ENCODE measurements at places on chromosomes 7 and 10. TPM values are rescaled to one million over a fixed set of nuclear protein-coding genes. Genes with fewer than 3 reads are reported as not detected.

DNA sequence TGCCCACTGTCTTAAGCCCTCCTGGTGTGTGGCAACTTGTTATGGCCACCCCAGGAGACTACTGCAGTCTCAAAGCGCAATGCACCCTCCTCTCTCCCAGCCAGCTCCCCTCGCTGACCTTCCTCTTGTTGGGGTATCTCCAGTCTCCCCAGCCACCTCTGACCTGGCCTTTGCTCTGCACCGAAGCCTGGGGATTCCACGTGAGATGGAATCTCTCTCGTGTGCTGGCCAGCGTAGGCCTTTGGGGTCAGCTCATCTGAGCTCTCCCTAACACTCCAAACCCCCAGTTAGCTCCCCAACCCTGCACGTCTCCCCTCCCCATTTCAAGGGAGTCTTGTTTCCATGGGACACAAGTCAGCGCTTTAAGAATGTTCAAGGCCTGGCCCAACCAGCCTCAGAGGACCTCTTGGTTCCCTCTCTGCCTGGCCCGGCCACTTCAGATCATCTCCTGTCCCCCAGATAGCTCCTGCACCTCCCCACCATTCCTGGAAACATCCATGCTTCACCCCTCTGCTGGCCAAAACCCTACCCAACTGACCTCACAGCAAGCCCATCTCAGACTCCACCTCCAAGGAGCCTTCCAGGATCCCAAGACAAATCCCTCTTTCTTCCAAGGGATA is 11.2 kb downstream of the ITPRIP start:
- no peak for DNase-seq

GRCh38 chr7:44568771-44569560 is 4.7 kb downstream of the DDX56 start:
- no peak for DNase-seq

UNCX gene
- total RNA-seq: not detected

DNA sequence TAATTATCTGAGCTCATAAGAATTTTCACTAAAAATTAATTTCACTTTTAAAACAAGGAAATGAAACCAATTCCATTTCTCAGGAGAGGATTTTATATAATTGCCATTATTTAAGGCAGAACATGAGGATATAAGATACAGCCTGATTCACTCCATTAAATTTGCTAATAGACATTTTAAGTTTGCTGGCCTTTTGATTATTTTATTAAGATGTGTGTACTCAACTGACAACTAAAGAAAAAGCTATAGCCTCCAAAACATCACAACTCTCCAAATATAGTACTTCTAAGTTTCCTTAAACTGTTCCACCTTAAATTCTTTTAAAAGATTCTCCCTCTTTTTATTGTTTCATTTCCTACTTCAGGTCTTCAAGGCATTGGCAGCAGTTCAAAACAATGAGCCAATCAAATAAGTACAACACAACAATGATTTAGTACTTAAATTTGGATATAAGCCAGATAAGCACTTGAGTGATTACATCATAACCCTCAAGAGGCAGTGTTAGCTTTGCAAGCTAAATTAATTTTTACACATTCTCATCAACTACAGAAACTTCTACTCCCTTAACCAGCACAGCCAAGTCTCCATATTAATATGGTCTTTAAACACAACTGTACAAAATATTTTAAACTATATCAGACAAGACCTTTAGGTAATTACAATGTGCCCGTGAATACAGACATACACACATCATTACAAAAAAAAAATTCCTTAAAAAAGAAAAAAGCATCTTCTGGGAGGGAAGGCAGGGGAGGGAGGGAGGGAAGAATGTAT is 121.8 kb downstream of the KMT2C start:
- DNase-seq: no peak

GRCh38 chr10:75334720-75335119 is 66.8 kb downstream of the ZNF503 start:
- DNase-seq: no peak

GRCh38 chr10:98963608-98964007 is 272.0 kb downstream of the HPSE2 start:
- DNase-seq: no peak

- no peak for DNase-seq
These were observed 80.5 kb downstream of the RBM33 start for GRCh38 chr7:155725006-155725355.

PON1 gene
- not detected for total RNA-seq

- DNase-seq: no peak
These were observed 39.4 kb downstream of the PLAU start for GRCh38 chr10:73950155-73950948.

DNA sequence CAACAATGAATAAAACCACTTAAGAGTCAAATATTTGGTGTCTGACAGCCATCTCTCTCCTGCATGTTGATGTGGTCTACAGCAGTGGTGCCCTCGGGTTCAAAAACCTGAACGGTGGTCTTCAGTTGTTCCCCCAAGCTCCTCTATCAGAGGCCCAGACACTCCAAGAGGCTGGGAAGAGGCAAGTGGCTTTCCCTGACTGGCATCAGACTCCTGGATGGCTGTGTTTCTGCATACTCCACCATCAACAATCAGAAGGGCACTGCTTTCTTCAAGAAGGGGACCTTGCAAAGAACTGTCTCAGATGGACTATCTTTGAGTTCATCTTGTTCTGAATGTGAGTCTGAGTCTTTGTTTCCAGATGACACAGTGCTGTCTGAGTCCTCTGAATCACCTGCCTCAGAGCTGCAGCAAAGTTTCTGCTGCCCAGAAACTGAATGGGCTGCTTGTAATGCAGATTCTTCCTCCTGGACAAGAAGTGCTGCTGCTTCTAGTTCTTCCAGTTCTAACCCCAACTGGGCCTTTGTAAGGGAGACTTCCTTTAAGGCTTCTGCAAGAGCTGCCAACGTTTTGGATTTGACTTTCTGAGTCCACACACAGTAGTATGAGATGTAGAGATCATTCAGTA is 5.9 kb upstream of the SGMS1 start:
- DNase-seq: no peak

GRCh38 chr10:119493155-119493554 is 49.4 kb downstream of the RGS10 start:
- no peak for DNase-seq

Measured in vagina (tissue), 2 donors.